ENCODE measurements at places on chromosomes 3 and 15.

DNA sequence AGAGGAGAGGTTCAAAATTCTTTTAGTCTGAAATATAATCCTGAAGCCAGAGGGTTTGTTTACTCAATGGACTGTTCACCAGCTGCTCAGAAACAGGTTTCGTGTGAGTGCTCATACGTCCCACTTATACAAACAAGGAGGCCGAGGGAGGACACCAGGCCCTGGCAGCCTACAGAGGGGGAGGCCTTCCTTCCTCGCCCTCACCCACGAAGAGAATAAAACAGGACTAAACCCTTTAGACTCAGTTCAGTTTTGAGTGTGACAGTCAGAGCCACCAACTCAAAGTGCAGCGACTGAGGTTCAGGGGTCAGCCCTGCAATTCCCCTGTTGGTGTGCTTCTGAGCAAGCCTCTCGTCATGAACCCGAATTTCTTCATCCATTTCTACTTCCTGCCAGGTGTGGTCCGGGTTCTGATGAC lies 17.3 kb downstream of the FAM174B start:
- DNase-seq, result no peak

- no peak for DNase-seq
Observed at GRCh38 chr3:170476291-170476690, 57.6 kb downstream of the CLDN11 start.

- DNase-seq, result peak; percentile 43
Observed at GRCh38 chr15:50906954-50907600, 1.4 kb upstream of the AP4E1 start.

DNA sequence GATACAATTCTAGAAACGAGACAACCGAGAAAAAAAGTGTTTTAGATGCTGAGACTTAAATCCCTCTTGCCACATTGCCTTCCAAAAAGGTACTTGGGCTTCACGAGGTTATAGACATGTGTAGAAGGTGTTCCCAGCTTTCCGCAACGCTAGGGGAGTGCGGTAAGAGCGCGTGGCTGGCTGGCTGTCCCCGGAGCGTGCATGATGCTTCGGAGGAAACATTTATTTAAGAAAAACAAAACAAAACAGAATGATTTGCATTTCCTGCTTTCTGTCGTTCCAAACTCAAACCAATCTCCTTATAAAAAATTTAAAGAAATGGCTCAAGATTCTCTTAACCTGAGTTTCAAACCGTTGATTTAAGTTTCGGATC lies 841 bp downstream of the SLC6A20 start:
- no peak for DNase-seq

DNA sequence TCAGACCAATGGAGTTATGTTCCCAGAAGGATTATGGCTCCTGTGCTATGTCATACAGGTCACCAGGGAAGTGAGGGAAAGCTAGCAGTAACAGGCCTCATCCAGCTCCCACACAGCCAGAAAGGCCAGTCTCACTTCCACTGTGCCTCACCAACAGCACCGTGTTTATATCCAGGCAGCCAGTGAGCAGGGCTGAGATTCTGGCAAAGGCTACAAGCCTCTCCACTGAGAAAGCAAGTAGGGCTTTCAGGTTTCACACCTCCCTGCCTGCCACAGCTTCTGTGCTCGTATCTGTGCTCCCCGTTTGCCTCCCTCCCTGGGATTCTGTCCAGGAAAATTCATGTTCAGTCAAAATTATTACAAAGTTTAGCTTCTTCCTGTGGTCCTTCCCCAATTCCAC lies 14.9 kb upstream of the CFAP20DC start:
- DNase-seq, result no peak

GRCh38 chr3:171123915-171124314 lies 97.4 kb upstream of the SLC2A2 start:
- DNase-seq, result no peak

DNA sequence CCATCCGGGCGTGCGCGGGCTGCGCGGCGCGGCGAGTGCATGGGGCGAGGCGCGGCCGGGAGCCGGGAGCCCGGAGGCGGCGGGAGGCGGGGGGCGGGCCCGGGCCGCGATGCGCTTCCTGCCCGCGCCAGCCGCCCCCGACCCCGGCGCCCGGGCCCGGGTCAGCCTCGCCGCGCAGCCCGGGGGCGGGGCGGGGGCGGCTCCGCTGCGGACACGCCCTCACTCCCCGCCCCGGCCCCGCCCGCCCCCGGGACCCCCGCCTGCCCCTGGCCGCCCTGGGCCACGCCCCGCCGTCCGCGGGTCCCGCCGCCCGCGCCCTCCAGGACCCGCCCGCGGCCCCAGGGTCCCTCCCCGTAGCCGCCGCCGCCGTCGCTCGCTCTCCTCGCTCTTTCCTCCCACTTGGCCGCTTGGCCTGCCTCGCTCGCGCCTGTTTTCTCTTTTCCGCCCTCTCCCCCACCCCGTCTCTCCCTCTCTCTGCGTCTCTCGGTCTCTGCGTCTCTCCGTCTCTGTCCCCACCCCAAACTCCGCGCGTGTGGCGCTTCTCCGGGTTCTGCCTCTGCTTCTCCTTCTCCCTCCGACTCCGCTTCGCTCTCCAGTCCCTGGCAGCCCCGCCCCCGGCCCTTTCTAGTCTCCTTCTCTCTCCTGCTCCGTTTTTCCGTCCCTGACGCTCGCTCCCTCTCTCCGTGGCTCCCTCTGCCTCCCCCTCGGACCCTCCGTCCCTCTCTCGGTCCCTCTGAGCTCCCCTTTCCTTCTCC lies at the start of gene PLXND1:
Gene PLXND1 (minus strand): TSS at position 41 of the 755 bp plus-strand sequence. CDS start 37 bp downstream, at position 4.
- peak; percentile 19 for DNase-seq

DNA sequence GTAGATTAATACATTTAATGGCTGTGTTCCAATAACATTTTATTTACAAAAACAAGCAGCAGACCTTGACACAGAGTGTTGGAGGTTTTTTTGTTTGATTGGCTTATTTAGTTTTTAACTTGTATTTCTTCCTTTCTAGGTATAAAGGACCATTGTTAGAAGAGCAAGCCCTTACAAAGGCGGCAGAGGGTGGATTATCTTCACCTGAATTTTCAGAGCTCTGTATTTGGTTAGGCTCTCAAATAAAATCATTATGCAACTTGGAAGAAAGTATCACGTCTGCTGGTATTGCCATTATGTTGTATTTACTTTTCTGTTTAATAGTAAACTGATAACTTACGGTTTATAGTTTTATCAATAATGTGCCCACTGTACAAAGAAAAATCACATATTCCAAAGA lies 10.0 kb downstream of the FAM98B start:
- DNase-seq, result no peak

DNA sequence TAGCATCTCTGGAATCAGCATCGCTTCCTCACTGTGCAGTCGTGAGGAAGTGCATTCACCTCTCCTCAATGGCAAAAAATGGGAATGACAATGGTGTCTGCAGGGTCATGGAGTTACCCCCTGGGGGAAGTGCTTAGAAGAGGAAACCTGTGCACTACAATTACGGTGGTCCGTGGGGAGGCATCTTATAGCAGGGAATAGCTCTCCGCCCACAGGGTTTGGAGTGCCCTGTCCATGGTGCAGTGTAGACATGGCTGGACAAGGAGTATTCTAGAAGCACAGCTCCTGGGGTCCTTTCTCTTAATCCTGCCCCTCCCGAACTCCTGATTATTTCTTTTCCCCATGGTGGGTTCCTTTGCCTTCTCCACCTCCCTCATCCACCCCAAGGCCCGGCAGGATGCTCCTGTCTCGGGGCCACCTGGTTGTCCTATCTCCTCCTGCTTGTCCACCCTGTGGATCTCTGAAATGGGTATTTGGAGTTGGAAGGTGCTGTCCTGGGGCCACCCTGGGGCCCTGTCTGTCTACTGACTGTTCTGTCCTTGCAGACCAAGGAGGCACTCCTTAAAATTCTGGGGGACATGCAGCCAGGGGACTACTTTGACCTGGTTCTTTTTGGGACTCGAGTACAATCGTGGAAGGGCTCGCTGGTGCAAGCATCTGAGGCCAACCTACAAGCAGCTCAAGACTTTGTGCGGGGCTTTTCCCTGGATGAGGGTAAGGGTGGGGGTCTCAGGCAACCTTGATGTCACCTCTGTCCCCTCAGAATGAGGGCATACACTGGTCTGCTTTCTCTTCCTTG lies 5.2 kb downstream of the ITIH1 start:
- DNase-seq, result no peak

GRCh38 chr3:178671377-178671776 lies 135.1 kb downstream of the KCNMB2 start:
- no peak for DNase-seq

- DNase-seq, result no peak
Observed at GRCh38 chr3:132626955-132627354, 29.9 kb downstream of the ACKR4 start.
